ENCODE measurements at places on chromosomes 4 and X.

GRCh38 chr4:69051576-69051943 is 44.7 kb upstream of the UGT2B7 start:
- no peak for DNase-seq

GRCh38 chr4:110170861-110171260 is 27.6 kb downstream of the ELOVL6 start:
- DNase-seq: no peak

DNA sequence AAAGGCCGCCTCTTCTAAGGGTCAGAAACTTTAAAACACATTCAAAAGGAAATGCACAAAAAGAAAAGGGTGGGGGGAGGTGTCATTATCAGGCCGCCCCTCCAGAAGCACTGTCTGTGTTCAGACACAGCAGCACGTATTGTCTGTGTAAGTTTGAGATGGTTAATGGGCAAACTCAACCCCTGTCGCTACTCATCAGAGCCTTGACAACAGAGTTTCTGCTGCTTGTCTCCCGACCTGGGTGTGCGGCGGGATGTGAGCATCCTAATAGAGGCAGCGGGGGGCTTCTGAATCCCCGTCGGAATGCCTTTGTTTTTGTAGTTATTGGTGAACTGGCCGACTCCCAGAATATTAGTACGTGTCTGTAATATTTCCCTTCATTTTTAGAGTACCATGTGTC is 158.9 kb downstream of the DCTD start:
- no peak for DNase-seq

DNA sequence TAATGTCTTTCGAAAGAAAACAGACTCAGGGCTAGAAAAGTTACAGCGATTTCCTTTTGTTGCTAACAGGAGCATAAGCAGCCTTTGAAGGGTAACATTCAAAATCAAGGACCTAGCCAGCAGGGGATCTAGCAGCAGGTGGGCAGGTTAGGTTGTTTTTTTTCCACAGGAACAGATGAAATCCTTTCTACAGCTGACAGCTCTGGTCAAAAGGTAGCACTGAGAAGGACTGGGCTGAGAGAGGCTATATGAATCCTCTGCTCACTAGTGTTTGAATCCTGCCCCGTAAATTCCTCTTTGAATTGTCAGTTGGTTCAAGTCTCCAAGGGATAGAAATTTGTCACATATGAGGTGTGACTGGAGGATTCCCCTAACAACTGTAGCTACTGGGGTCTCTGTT is 188.2 kb downstream of the SH2D1A start:
- no peak for DNase-seq

GRCh38 chr4:73868206-73869129 is 725 bp upstream of the CXCL1 start:
- DNase-seq: peak; percentile 16

- DNase-seq: peak; percentile 4
Measured at GRCh38 chr4:177374966-177375365, 65.3 kb downstream of the NEIL3 start.

- DNase-seq: no peak
Measured at GRCh38 chr4:143353797-143354196, 17.1 kb downstream of the GAB1 start.

DNA sequence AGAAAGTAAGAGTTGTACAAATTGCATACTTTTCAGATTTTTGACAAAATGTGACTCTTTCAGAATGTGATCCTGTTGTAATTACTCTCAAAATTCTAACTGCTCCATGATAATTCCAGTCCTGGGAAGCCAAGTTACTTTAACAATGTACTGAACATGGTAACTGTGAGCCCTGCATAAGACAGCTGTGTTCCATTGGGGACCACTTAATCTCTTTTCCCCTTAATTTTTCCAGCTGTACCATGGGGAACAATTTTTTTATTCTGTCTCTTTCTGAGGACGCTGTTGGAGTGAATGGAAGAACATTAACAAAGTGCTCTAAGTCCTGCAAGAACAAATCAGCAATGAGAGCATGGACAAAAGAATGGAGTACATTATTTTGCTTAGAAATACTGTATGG is 95.8 kb downstream of the UPRT start:
- DNase-seq: no peak

DNA sequence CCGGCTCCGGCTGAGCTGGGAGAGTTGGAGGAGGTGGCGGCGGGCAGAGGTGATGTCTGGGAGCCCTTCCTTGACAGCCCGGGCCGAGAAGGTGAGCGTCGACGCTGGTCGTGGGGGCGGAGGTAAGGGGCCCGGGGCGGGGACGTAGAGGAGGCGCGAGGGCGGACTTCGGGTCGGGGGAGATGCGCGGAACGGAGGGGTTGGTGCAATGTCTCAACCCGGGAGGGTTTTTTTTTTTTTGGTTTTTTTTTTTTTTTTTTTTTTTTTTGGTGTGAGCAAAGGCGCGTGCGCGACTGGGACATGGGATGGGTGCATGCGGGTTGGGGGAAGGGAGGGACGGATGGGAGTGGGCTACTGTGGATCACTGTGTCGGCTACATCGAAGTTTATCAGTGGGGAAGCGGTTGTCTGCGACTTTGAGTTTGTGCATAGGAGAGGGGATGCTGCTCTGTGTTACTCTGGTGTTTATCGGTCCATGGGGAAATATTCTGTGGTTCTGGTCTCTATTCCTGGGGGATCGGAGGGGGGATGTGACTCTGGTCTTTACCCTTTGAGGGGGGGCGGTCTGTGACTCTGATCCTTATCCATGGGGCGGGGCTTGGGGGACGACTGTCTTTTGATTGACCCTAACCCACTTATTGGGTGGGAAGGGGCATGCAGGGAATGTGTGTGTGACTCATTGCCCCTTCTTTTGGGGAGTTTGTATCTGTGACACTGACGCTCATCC is 537 bp downstream of the RBM10 start:
- DNase-seq: no peak

- no peak for DNase-seq
Measured at GRCh38 chr4:38976308-38976707, 55.9 kb downstream of the TMEM156 start.

GRCh38 chr4:54539500-54540029 is 118.2 kb upstream of the KIT start:
- peak; percentile 24 for DNase-seq

Data from fibroblast of skin of right biceps (primary cell).